ENCODE measurements at places on chromosomes 3 and 15. TPM values are rescaled to one million over a fixed set of nuclear protein-coding genes. Genes with fewer than 3 reads are reported as not detected.

DNA sequence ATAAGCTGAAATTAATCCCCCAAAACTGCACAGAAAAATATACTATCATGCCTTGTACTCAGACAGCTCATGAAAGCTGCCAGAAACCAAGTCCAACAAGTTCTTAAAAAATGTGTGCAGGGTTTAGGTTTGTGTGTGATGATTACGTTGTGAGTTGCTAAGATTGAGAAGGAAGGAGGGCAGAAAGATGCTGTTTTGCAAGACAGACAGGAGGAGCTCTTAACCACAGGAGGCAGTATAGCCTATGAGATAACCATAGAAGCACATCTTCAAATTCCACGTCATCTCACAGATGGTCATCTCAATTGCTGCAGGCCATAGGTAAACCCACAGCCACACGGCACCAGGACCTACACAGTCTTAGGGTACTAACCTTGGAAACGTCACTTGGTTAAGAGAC lies 191.9 kb downstream of the STT3B start:
- no peaks in the 10 kb centered on the region for H3K36me3 ChIP-seq
- no peak overlapping the region for H3K4me3 ChIP-seq
- peaks cover 6% of the 10 kb centered on the region for H3K27me3 ChIP-seq
- no peaks in the 10 kb centered on the region for H3K4me1 ChIP-seq
- DNase-seq = no peak
- H3K27ac ChIP-seq = no peak overlapping the region

- no peak overlapping the region for H3K4me3 ChIP-seq
- peaks cover 5% of the 10 kb centered on the region for H3K4me1 ChIP-seq
- peaks cover 8% of the 10 kb centered on the region for H3K36me3 ChIP-seq
- no peak overlapping the region for H3K27ac ChIP-seq
These were observed 91.4 kb upstream of the PRTG start for GRCh38 chr15:55834331-55834730.

GRCh38 chr3:194573680-194574437 lies 59.4 kb downstream of the TMEM44 start:
- peak; percentile 13 for DNase-seq
- H3K27ac ChIP-seq = no peak overlapping the region
- H3K36me3 ChIP-seq = no peaks in the 10 kb centered on the region
- H3K27me3 ChIP-seq = peaks cover 28% of the 10 kb centered on the region
- H3K4me1 ChIP-seq = no peaks in the 10 kb centered on the region

GRCh38 chr15:88896333-88897033 lies 1.1 kb upstream of the HAPLN3 start:
- H3K27me3 ChIP-seq = no peaks in the 10 kb centered on the region
- peaks cover 5% of the 10 kb centered on the region for H3K36me3 ChIP-seq
- H3K4me1 ChIP-seq = peaks cover 43% of the 10 kb centered on the region
- H3K27ac ChIP-seq = no peak overlapping the region

- H3K27me3 ChIP-seq = no peaks in the 10 kb centered on the region
- no peak overlapping the region for H3K4me3 ChIP-seq
- no peaks in the 10 kb centered on the region for H3K36me3 ChIP-seq
- H3K27ac ChIP-seq = peak overlapping the region; percentile 94
These were observed 29.6 kb downstream of the CPOX start for GRCh38 chr3:98563661-98564281.

The SLC28A1 gene
- not detected for total RNA-seq
